Activated CD4-positive, alpha-beta T cell treated with anti-CD3 and anti-CD28 coated beads, Interleukin-2, amount 50 U/mL, for 48 hours (primary cell): ENCODE measurements at places on chromosomes 4 and X.
A peak's percentile ranks its signal among the peaks of the same experiment; 100 is the strongest.

DNA sequence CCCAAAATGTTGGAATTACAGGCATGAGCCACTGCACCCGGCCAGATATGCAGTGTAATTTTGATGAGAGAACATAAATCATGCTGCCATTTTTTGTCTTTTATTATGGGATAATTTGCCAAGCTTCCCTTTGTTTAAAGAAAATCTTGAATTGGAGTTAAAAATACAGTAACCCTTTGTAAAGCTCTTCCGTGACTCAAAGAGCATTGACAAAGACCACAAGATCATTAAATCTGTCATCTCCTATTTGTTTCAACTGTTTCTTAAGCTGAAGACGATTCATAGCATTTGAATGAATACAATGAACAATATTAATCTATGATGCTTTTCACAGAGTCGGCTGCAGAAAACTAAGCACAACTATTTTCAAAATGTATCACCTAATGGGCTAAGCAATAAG is 132.6 kb downstream of the ANAPC4 start:
- DNase-seq: no peak

GRCh38 chrX:110407910-110408545 is 49.4 kb downstream of the RTL9 start:
- DNase-seq: no peak

DNA sequence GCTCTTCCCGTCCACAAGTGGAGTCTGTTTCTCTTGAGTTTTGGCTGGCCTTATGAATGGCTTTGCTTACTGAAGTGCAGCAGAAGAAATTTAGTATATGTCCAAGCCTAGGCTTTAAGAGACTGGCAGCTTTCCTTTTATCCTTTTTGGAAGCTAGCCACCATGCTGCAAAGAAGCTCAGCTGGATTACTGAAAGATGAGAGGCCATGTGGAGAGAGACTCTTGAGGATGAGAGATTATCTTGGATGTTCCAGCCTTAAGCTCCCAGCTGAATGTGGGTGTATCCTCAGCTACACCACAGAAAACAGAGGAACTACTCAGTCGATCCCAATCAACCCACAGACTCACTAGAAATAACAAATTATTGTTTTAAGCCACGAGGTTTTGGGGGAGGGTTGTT is 12.5 kb downstream of the CCNG2 start:
- DNase-seq: no peak

DNA sequence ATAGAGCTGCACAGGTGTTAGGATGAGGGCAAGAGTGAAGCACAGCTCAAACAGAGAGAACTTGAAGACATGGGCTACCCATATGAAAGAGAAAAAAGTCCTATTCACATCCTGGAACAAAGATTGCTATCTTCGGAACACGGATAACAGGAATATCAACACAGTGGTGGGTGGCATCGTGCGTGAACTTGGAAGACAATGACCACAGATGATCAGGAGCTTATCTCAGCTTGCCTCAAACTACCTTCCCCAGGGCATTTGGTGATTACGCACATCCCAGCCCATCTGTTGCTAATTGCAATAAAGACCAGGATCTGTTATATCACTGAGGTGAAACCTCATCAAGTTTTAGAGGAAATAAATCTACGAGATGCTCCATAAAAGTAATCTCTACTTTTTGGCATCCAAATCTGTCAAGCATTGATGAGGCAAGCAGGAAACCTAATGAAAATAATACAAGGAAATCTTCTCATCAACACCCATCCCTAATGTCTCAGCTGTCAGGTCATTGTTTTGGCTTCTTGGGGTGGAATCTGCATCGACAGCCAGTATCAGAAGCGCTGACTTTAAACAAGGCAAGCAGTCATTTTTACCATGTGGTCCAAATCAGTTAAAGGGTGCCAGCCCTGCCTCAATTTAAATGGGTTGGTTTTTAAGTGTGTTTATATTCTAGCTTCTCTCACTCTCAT is 188.2 kb downstream of the SPCS3 start:
- no peak for DNase-seq

GRCh38 chr4:17066236-17066635 is 167.8 kb upstream of the LDB2 start:
- DNase-seq: no peak

DNA sequence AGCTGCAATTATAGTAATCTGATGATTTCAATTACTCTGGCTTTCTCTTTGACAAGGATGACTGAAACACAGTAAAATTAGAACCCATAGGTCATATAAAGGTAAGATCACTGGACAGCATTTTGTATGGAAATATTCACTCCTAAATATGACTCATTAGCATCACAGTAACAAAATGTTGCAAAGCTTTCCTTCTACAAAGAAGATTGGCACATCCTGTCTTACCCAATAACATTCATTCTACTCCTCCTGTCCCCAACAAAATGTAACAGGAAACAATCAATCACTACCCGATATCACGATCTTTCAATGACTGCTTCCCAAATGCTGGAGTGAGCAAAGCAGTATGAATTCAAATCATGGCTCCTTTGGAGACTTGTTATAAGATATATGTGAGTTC is 95.3 kb downstream of the FANCB start:
- DNase-seq: no peak

DNA sequence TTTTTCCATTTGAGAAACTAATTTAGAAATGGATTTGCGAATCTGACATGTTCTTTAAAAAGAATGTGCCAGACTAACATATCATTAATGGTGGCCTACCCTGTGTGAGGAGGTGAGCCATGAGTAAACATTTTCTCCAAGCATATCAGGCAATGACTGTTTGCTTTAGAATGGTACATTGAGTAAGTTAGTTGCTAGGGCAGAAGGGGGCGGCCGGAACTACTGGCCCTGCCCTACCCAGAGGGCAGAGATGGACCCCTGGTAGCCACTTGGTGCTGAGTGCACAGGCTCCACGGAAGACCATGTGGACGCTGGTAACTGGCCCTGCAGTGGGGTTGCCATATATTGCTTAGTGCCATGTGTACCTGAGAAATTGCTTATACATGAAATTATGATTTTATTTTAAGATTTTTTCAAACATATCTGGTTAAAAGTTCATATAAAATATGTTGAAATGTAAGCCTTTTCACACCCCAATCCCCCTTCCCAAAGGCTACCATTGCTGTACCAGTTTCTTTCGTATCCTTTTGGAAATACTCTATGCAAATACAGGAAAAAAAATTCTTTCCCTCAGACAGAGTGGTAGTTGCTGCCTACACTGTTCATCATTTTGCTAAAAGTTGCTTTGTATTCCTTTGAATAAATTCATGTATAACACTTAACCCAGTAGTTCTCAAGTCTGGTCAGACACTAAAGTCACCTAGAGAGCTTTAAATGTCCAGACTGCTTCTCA is 8.8 kb downstream of the FNIP2 start:
- no peak for DNase-seq

- no peak for DNase-seq
Measured at GRCh38 chrX:100478714-100479306, 68.7 kb upstream of the PCDH19 start.

- DNase-seq: peak; percentile 18
Measured at GRCh38 chrX:130916636-130917422, 13.8 kb upstream of the ENOX2 start.

DNA sequence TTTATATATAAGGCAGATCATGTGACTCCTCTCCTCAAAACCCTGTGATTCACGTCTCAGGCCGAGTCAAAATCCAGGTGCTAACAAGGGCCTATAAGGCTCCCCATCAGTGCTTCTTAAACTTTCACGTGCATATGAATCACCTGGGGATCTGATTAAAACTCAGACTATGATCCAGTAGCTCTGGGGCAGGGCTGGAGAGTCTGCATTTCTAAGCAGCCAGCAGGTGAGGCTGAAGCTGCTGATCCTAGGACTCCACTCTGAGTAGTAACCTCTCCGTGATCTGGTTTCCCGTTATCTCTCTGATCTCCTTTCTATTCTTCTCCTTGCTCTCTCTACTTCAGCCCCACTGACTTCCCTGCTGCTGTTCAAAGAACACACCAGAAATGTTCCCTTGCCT is 252.4 kb upstream of the RPS6KA3 start:
- DNase-seq: no peak

DNA sequence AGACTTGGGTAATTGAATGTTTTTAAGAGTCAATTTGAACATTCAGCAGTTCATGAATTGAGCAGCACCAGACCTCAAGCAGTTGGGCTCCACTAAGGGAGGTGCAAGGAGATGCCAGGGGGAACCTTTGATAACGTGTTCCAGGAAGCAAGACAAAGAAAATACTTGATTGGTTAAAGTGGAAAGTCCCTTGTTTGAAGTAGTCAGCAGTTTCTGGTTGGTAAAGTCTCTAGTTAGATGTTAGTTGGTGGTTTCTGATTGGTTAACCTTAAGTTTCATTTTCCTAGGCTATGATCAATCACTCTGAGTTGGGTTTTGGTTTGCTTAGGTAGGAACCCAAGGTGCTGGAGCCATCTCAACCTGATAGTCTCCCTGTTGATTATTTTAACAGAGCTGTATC is 4.0 kb downstream of the HERC6 start:
- peak; percentile 45 for DNase-seq

DNA sequence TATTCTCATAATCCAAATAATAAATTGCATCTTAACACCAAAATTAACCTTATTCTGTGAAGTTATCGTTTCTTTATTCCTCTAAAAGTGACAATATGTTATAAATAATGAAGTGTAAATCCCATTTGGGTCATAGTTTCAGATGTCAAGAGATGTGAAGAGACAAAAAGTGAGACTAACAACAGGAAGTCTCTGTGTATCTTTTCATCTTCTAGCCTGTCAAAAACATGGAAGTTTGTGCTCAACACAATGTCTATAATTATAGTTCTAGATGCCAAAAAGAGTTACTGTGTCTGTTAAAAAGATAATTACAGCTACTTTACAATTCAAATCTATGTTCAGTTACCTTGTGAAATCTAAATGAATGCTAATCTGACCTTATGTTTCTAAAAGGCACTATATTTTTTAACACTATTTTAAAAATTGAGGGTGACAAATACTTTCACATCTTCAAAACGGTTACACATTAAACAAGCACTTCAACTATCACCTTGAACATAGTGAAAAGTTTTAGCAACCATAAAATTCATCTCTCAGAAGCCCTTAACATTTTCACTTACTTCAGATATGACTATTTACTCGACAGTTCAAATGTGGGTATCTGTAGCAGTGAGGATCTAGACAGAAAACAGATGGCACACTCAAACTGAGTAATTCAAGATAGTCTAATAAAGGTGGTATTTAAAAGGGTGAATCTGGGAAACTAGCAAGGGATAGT is 509.8 kb downstream of the ARAP2 start:
- DNase-seq: no peak

- no peak for DNase-seq
Measured at GRCh38 chr4:154009191-154009590, 220.3 kb upstream of the SFRP2 start.

- DNase-seq: no peak
Measured at GRCh38 chrX:133544115-133544514, 128.8 kb upstream of the GPC4 start.

- DNase-seq: no peak
Measured at GRCh38 chr4:71498625-71499024, 159.8 kb downstream of the SLC4A4 start.

- no peak for DNase-seq
Measured at GRCh38 chrX:69096963-69097362, 68.3 kb downstream of the PJA1 start.

- DNase-seq: no peak
Measured at GRCh38 chr4:26355392-26356052, 34.7 kb downstream of the RBPJ start.

GRCh38 chr4:104592183-104592582 is 97.5 kb upstream of the CXXC4 start:
- no peak for DNase-seq

DNA sequence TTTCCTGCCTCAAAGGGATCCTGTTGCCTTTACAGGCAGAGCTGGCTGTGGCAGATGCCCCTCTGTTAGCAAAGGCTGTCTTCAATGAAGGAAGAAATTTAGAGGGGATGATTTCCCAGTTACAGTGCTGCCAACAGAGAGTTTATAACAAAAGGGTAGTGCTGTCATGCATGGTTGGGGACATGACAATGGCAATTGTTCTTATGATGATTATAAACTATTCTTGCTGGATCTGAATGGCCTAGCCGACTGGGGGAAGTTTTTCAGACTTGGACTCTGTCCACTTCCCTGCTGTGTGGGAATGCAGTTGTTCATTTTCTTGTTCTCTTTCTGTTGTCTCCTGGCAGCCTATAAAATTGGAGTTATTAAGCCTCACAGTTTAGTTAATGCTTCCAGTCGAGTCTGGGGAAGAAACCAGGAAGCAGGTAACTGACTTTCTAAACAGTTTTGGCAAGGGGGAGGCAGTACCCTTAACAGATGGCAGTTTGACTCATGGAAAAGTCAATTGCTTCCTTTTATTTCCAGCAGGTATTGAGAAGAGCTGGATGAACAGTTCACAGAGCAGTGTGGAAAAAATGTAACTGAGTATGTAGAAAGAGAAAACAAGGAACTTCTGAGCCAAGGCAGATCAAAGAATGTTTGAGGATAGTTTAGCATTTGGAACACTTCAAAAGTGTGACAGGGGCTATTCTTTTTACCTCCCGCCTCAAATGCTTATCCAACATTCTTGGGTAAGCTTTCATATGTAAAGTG is 582.6 kb downstream of the RAPGEF2 start:
- DNase-seq: no peak

- no peak for DNase-seq
Measured at GRCh38 chr4:136241221-136241986, 1290.9 kb downstream of the PCDH18 start.

DNA sequence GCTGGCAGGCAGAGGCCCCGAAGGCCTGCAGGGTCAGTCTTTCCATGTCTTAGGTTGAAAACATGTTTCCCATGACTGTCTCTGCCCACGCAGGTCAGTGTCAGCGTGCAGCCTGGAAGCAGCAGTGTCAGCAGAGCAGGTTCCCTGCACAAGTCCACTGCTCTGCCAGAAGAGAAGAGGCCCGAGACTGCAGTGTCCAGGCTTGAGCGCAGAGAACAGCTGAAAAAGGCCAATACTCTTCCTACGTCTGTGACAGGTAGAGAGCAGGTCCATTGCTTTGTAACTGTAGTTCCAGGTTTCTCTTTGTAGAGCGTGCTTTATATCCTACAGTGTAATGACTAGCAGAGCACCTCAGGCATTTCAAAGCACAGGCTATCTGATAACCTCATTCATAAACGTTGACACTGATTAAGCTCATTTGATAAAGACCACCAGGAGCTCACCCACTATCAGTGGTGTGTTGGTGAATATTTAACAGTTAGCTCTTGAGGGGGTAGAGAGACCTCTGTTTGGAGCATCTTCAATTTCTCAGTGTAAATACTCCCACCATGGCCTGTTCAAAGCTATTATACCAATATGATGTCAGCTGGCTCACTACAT is 63.2 kb downstream of the AASDH start:
- DNase-seq: no peak

DNA sequence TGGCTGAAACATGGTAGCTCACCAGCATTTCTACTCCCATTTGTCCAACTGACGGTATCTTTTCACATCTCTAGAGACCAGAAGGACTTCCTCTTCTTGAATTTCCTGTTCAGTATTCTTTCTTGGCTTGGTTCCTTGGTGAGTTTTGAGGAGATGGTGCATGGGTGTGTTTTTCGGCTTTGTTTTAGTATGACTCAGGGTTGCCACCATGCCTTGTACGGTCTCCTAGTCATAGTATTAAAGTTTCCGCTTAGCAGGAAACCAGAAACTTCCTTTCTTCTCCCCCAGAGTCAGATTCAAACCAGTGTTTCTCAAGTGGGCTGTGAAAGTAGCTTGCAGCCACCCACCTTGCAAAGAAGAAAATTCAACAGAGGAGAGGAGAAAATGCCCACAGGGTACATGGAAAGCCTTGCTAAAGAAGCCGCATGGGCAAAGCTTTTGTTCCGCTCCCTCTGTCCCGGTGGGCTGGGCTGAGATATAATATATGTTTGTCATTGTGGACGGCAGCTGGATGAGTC is 5.7 kb downstream of the CD99 start:
- peak; percentile 63 for DNase-seq
